Stimulated activated CD8-positive, alpha-beta memory T cell treated with anti-CD3 and anti-CD28 coated beads, Interleukin-7, amount 100 ng/mL, for 1 hour (primary cell): ENCODE measurements at places on chromosomes 6 and 20.
A peak's percentile ranks its signal among the peaks of the same experiment; 100 is the strongest.

GRCh38 chr20:56352345-56353055 is 6.3 kb upstream of the FAM210B start:
- no peak for DNase-seq

DNA sequence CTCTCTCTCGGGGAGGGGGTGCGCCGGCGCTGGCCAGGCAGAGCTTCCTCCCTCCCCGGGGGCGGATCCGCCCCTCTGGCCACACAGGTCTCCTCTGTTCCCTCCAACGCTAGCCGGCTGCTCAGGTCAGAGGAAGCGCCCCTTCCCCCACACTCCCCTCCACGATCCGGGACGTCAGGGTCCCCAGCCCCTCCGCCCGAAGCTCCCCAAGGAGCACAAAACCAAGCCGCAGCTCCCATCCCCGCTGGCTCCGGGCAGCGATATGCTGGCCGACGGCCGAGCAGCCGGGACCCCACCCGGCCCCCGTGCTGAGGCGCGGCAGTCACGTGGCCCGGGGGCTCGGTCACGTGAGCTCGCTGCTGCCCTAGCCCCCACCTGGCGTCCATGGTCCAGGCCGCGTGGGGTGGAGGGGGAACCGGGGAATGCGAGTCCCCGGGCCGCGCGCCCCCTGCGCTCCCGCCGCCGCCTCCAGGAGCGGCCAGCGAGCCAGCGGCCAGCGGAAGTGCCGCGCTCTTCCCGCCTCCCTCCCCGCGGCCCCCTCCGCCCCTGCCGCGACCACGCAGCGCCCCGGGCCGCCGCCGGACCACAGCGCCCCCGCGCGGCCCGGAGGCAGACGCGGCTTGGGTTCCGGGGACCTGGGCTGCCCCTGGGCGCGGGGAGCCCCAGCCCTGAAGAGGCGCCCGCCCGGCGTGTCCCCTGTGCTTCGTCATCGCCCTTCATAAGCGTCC is at the start of gene SLC35B2:
TSS of gene SLC35B2 (minus strand) at position 504 of the 728 bp plus-strand sequence. CDS start at position 386, 118 bp downstream.
- DNase-seq, result peak; percentile 36

- no peak for DNase-seq
Measured at GRCh38 chr6:45376310-45377042, 1.3 kb downstream of the SUPT3H start.

DNA sequence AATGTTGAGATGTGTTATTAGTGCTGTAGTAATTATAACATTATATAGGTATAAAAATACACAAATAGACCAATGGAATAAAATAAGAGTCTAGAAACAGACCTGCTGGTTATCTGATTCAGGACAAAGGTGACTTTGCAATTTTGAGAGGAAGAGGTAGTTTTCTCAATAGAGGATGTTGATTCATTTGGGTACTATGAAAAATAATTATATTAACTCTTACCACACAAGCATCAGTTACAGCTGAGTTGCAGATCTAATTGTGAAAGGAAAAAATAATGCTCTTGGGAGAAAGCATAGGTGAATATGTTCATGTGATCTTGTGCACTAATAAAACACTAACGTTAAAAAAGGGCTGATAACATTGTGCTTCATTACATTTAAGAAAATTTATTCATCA is 103.0 kb downstream of the BCKDHB start:
- no peak for DNase-seq

DNA sequence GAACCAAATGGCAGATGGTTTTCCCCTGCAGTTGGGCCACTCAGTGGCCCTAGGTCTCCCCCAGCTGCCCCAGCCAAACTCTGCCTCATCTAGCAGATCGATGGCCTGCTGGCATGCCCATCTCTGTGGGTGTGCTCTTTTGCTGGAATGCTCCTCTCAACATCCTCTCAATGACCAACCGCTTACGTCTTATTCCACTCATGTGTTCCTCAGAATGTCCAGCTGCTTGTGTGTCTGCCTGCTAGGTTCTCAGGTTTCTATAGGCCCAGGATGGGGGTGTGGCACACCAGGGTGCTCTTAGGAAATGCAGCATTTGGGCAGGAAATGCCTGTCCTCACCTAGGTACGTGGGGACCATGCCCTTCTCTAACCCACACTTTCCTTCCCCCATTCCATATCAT is 509.9 kb upstream of the SYNCRIP start:
- DNase-seq, result no peak

DNA sequence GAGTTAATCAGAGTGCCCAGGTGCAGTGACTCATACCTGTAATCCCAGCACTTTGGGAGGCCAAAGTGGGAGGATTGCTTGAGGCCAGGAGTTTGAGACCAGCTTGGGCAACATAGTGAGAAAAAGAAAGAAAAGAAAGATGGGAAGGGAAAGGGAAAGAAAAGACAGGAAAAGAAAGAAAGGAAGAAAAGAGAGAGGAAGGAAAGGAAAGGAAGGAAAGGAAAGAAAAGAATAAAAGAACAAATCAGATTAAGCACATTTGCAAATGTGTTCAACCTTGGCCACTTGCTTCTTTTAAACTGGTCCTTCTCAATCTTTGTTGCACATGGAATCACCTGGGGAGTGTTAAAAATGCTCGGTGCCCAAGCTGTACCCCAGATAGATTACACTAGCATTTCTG is 28.0 kb downstream of the NR2E1 start:
- DNase-seq, result no peak

- DNase-seq, result no peak
Measured at GRCh38 chr6:32867554-32868256, 13.7 kb downstream of the PSMB9 start.

GRCh38 chr6:43575105-43575771 is 600 bp downstream of the XPO5 start:
- no peak for DNase-seq

- DNase-seq, result no peak
Measured at GRCh38 chr20:51700809-51701285, 67.3 kb downstream of the ATP9A start.

- DNase-seq, result no peak
Measured at GRCh38 chr6:15744818-15745402, 82.1 kb upstream of the DTNBP1 start.

DNA sequence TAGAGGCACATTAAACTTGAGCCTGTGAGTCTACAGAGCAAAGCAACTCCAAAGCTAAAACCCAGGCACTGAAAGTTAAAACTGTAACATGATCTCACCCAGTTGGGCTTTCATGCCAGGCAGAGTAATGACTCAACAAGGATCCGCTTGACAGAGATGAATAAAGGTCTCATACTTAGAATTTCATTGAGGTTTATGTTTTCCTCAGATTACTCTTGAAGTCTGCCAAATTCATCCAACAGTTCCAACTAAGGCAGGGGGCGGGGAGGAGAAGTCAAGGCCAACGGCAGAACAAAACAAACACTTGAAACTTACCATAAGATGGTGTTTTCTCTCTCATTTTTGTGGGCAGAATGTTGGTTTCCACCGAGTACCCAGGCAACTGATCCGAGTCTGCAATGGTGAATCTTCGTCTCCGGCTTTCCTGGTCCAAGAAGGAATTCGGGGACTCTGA is 54.0 kb upstream of the IPCEF1 start:
- no peak for DNase-seq

- no peak for DNase-seq
Measured at GRCh38 chr20:21182832-21183563, 57.1 kb downstream of the KIZ start.

GRCh38 chr6:168286116-168286515 is 33.5 kb downstream of the DACT2 start:
- DNase-seq, result no peak

DNA sequence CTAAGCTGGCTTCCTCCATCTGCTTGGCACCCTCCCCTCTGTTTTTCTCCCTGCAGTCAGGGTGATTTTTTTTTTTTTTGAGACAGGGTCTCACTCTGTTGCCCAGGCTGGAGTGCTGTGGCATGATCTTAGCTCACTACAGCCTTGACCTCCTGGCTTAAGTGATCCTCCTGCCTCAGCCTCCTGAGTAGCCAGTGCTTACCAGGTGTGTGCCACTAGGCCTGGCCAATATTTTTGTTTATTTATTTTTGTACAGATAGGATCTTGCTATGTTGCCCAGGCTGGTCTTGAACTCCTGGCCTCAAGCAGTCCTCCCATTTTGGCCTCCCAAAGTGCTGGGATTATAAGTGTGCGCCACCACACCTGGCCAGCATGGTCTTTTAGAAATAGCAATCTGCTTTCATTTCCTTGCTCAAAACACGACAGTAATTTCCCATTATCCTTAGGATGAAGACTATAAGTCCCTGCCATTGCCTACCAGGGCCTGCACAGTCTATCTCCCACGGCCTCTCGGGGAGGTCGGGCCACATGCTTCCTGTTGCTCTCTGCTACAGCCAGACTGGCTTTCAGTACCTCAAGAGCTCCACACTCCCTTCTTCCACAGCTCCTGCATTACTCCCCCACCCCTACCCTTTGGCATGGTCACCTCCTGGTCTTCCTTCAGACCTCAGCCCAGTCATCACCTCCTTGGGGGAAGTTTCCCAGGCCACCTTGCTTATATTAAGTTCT is 11.1 kb upstream of the CD164 start:
- DNase-seq, result no peak

- no peak for DNase-seq
Measured at GRCh38 chr6:106702046-106702445, 72.7 kb downstream of the QRSL1 start.

DNA sequence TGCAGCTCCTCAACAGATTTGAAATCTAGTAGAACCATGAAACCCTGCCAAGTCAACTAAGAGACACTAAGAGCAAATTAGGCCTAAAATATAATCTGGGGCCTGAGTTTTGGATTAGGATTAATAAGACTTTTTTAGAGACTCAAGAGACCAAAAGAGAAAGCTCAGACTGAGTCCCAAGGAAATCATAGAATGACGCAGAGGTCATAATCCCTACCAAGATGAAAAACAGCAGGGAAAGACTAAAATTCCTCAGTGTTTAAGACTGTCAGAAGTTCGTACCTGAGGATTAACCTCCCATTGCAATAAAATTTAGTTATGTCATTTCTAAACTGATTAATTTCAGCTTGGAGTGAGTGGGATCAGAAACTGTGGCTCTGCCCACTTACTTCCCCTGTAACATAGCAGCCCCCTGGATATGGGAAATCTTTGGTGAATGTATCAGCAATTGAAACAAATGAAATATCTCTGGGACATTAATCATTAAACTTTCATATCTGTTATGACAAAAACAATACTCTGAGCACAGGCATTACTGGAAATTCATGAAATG is 200.3 kb downstream of the EDN1 start:
- no peak for DNase-seq

DNA sequence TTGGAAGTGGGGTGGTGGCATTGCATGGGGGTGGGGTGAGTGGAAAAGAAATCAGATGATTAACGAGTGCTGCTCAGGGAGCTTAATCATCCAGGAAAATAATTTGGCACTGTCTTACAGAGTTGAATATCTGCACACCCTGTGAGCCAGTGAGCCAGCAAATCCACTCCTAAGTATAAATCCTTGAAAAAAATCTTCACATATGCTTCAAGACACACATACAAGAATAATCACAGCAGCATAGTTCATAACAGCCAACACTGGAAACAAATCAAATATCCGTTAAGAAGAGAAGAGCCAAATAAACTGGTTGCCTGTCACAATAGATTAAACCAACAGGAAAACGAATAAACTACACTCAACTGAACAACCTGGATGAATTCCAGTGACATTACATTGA is 62.8 kb downstream of the SAMD3 start:
- no peak for DNase-seq

- DNase-seq, result no peak
Measured at GRCh38 chr20:22583773-22584521, 425 bp downstream of the FOXA2 start.

GRCh38 chr20:35546127-35546526 is 4.2 kb downstream of the ERGIC3 start:
- no peak for DNase-seq

DNA sequence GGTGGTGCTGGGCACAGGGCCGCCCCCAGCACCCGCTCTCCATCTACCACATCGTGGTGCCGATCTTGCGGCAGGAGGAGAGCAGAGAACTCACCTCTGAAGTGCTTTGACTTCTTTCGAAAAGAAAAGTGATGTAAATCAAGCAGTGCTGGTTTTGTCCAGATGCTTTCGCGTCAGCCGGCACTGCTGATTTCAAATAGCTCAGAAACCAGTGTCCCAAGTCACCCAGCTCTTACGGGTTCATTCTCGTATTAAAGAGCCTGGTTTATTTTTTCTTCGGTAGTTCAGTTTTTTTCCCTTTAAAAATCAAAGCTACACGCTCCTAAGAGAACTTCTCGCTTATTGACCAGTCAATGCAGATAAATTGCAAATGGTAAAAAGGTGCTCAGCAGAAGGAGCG is 32.1 kb downstream of the MYT1 start:
- DNase-seq, result no peak

DNA sequence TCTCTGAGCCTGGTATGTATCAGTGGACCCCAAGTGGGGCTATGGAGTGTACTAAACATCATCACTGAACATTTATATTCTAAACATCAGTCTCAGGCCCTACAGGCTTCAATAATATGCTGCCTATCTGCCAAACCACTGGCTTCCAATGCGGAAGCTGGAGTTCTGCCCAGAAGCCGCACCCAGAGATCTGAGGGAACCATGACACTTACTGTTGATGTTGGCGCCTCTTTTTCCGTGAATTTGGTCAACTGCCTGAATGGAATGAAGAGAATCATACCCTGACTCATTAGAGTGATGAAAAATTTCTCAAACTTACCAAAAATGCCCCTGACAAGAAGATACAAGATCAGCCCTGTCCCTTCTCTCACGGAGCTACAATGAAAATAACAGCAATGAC is 66.2 kb downstream of the SLC22A23 start:
- DNase-seq, result no peak

GRCh38 chr20:17522528-17522927 is 8.7 kb downstream of the BFSP1 start:
- no peak for DNase-seq

GRCh38 chr20:50281831-50282591 is 91.4 kb downstream of the CEBPB start:
- DNase-seq, result no peak

DNA sequence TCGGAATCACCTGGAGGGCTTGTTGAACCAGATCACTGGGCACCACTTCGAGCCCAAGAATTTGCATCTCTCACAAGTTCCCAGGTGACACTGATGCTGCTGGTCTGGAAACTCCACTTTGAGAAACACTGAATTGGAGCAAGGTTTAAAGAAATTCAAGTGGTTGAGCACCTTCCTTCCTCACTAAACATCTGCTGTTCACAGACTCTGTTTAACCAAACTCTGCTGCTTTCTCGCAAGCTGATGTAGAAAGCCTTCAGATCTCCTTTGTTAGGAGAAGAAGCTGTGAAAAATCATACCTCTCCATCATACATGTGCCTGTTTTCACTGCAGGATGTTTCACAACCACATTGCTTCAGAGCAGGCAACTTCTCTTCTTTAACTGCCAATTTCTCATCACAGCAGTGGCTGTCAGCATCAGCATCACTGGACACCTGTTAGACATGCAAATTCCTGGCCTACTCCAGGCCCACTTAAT is 87.5 kb upstream of the TOP1 start:
- DNase-seq, result no peak
